Suppressor macrophage (primary cell): ENCODE measurements at places on chromosomes 1 and 21.

- no peak for DNase-seq
Observed at GRCh38 chr1:96059736-96060135, 661.8 kb upstream of the PTBP2 start.

GRCh38 chr21:44962403-44962966 lies 22.7 kb downstream of the SLX9 start:
- DNase-seq = no peak

DNA sequence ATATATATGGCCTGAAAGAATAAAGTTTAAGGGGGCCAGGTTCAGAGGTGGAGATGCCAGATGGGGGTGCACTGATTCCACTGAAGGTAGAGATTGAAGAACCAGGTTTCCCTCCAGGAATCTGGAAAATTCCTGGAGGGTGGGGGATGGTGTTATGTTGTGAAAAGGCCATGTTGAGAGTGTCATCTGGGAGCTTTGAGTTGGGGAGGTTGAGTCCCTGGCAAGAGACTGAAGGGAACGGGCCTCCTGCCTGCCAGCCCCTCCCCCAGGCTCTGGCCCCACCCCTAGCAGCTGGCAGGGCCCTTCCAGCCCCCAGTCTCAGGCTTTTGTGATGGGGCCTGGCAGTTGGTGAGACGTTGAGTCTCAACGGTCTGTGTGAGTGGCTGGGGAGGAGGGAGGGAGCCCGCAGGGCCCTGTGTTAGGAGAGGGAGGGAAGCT lies 4.1 kb downstream of the PTPRU start:
- DNase-seq = no peak

- DNase-seq = no peak
Observed at GRCh38 chr1:55245781-55246180, 30.6 kb upstream of the USP24 start.

DNA sequence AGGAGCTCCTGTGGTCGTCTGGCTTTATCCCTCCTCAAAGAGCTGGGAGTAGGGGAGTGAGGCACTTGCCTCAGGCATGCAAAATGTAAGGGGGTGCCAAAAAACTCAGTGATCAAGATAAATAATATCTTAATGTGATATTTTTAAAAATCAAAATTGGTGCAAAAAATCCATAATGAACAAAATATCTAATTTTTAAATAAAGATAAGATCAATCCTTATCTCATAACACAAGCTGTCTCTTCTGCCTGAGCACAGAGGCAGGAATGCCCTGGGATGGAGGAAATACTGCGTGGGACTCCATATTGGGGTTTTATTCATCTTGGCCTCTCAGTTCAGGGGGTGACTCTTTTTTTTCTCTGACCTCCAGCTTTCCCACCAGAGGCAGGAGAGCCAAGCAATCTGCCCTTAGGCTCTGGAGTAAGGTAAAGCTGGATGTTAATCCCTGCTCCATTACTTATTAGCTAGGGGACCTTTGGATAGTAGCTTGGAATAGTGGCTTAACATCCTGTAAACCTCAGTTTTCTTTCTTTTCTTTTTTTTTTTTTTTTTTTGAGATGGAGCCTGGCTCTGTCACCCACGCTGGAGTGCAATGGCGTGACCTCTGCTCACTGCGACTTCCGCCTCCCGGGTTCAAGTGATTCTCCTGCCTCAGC lies 77.3 kb upstream of the NFASC start:
- no peak for DNase-seq

- no peak for DNase-seq
Observed at GRCh38 chr1:9768983-9769382, 54.8 kb downstream of the CLSTN1 start.

DNA sequence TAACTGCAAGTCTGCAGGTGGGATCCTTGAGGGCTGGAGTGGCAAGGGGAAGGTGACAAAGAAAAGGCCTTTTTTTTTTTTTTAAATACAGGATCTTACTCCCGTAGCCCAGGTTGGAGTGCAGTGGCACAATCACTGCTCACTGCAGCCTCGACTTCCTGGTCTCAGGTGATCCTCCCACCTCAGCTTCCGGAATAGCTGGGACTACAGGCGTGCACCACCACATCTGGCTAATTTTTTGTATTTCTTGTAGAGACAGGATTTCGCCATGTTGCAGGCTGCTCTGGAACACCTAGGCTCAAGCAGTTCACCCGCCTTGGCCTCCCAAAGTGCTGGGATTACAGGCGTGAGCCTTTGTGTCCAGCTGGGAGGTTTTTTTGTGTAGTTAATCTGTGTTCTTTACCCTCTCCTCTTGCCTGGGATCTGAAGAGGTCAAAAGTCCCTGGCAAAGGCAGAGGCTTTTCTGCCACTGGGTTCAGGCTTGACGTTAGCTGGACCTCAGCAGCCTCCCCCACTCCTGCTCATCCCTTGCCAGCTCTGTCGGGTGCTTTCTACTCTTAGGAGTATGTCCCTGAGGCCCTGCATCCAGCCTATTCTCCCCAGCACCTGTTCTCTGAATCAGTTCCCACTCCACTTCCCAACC lies 5.2 kb downstream of the IL6R start:
- DNase-seq = no peak

DNA sequence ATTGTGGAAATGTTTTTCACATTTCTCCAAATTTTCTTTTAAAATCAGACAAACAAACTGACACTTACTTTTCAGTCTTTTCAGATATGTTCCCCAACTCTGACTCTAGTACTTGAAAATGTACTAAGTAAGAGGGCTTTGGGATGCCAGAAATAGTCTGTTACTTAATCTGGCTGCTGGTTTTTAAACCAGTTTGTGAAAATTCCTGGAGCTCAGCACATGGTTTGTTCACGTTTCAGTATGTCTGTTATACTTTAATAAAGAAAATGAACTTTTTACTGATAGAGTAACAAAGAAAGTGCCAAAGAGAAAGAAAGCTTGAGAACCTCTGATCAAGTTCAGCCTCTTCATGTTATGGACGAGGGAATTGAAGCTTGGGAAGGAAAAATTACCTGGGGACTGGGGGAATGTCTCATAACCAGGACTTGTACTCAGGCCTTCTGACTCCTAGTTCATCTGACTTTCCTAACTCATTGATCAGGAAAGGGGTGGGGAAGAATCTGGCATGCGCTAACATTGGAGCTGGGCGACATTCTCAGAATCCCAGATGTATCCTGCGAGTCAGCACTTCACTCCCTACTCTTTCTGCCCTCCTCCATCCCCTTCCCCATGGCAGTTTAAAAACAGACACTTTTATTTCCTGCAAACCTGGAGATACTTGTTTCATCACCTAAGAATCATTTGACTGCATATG lies 30.8 kb upstream of the DNAJC6 start:
- DNase-seq = no peak

DNA sequence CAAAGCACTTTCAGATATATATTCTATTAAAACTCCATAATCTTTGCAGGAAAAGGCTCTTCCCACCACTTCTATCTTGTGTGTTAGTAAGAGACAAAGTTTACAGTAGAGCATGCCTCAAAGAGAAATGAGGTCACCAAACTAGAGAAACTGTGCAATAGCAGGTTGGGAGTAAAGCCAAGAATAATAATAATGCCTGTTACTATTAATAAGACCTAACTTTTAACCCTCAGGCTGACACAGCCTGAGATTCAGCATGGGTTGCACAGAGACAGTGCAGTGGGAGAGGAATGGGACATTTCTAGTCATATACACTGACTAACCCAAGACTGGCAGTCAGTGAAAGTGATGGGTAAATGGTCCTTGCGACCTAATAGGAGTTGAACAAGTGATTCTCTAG lies 320.2 kb upstream of the NFIA start:
- DNase-seq = no peak

DNA sequence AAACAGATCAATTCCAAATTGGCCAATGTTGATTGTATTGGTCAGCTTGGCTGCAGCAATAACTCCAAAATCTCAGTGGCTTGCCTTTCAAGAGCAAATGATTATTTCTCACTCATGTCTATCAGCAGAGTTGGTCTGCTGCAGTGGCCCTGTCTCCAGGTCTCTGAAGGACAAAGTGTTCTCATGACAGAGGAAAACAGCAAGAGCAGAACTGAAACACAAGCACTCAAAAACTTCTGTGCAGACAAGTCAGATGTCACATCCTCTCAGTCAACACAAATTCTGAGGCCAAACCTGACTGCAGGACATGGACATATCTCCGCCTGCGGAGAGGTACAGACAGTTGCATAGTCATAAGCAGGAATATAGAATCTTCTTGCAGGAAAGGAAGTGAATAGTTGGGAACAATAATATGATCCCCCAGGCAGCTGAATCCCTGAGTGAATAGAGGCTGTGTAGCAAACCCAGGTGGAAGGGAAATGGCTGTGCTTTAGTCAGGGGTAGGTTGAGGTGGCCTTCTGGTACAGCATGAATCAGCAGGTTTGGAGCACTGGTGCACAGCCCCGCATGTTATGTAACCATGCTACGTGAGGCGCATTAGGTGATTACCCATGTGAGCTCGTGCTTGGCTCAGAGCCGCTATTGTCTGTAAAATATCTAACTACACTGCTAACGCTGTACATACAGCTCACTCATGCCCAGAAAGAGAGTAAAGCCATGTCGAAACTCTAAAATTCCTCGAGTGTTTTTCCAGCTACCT lies 17.1 kb upstream of the UBE2U start:
- DNase-seq = no peak

DNA sequence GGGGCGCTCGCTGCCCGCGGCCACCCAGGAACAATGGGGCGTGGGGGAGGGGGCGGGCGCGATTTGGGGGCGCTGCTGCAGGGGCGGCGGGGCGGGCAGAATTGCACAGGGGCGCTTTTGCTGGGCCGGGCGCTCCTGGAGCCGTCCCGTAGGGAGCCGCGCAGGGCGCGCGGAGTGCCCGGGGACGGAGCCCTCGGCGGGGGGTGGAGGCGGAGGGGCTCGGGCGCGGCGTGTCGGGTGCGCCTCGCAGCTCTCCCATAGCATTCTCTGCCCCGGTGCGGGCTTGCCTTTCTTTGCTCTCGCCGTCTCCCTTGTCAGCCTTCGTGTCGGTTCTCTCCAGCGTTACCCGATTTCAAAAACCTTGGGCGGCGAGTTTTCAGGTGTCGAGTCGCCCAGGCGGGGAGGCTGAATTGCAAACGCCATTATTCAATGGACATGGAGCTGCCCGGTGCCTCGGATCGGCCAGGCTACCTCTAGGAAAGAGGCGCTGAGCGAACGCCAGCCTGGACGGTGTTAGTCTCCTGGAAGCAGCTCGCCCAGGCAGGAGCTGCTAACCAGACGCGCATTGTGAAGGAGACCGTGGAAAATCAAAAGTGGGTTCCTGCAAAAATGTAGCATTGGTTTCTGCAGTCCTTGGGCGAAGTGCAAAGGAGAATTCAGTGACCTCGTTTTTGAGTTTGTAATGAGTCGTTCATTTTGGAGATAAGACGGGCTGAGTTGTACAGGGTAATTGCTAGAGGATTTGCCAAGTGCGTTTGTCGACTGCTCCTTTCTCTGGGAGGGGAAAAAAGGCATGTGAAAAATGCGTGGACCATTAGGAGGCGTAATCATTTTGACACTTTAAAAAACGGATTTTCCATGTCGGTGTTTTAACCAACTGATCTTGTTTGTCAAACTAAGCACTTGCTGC lies 626 bp downstream of the CXADR start:
- DNase-seq = no peak

DNA sequence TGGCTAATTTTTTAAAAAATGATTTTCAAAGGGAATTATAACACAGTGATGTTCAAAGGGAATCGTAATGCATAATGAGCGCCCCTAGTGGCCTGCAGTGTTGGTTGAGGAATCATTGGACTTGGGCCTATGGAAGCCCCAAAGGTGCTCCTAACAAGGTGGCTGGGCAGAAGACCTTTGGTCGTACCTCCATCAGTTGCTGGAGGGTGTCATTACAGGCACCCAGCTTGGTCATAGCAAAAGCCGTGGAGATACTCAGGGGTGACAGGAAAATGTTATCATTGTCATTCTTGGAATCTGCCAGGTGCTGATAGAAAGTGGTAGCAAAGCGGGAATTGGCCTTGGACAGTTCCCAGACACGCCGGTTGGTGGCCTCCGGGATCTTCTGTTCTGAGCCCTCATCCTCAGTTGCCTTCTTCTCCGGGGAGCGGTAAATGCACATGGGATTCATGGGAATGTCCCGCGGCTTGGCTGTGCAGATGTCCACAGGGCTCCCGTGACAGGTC lies 2.7 kb downstream of the SERPINC1 start:
- peak; percentile 32 for DNase-seq

DNA sequence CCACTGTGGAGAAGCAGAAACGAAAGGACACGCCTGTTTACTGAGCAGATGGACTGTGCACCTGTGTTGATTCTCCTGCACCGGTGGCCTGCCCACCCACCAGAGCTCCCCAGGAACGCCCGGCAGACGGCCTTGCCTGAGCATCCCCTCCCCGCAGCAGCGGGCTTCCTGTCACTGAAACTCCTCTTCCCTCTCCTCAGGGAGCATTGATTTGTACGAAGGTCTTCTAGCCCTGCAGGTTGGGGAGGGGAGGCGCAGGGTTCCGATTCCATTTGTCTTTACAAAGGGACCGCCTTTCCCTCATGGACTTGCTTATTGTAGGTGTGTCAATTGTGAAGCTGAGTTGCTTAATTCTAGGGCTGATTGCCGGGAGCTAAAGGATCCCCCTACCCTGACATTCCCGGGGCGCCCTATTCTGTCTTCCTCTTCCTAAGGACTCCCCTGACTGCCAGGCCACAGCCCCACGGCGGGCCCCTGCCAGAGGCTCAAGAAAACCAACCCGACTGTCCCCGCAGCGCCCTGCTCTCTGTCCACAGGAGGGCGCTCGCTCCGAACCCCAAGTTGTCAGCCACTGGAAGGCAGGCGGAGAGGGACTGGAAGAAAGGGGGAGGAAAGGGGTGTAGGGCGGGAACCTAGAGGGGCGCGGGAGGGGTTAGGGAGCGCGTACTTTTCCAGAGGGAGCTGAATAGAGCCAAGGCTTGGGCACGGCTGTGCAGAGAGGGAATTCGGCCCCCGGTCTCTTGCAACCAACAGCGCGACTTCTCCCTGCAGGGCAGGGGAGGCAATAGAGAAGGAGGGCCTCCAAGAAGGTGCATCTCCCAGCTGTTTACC lies 2.8 kb downstream of the S100A6 start:
- DNase-seq = peak; percentile 87

DNA sequence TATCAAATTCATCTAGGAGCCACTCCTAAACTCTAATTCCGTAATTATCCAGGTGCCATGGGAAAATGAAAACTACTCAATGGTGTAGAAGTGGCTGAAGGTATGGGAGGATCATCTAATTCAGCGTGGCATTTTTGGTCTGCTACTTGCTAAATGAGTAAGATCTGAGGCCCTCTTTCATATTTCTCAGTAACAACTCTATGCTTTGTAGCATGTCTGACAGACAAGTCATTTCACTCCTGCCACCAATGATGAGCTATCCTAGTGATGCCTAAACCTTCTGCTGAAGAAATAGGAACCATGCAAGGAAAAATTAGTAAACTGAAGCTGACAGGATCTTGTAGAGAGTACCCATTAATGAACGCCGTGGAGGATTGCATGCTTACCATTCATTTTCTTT lies 145.3 kb downstream of the NTNG1 start:
- no peak for DNase-seq

DNA sequence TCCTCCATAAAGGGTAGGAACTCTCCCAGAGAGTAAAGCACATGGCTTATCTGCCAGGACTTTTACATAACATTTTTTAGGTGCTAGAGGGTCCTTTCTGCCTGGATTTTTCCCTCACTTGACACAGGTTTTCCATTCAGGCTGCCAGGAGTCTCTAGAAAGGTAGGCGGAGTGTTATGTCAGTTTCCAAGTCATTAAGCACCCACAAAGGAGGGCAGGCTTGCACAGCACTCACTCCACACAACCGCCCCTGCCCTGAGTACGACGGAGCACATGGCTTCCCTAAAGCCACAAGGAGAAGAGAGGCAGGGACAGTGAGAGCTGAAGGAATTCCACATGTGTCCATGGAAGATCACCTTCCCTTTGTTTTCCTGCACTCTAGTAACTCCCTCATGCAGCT lies 55.7 kb downstream of the CAPZB start:
- no peak for DNase-seq
